AG08395 (cell line): ENCODE measurements at places on chromosomes 16 and 17.

- no peak for DNase-seq
These were observed 674.0 kb upstream of the SOX9 start for GRCh38 chr17:71446645-71447437.

DNA sequence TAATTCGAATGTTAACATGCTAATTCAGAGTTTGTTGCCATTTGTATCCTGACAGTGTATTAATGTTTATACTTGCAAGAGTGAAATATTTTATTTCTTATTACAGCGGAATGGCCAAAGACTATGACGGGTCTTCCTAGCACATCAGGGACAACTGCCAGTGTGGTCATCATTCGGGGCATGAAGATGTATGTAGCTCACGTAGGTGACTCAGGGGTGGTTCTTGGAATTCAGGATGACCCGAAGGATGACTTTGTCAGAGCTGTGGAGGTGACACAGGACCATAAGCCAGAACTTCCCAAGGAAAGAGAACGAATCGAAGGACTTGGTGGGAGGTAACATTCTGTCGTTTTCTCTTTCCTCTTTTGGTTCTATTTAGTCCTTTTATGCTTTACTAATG, 23.4 kb downstream of the PPM1D start:
- no peak for DNase-seq

- DNase-seq: no peak
These were observed 23.1 kb downstream of the PRDM7 start for GRCh38 chr16:90053902-90054500.

GRCh38 chr17:77405867-77406732, 265.3 kb downstream of the SEC14L1 start:
- no peak for DNase-seq

- peak; percentile 46 for DNase-seq
These were observed 43.4 kb upstream of the GSE1 start for GRCh38 chr16:85569615-85570212.

- DNase-seq: no peak
These were observed 227.3 kb downstream of the HAPSTR1 start for GRCh38 chr16:9318764-9319163.

GRCh38 chr17:50966163-50966666, 100.1 kb upstream of the TOB1 start:
- DNase-seq: no peak

GRCh38 chr16:87611456-87611855, 9.1 kb downstream of the JPH3 start:
- no peak for DNase-seq

DNA sequence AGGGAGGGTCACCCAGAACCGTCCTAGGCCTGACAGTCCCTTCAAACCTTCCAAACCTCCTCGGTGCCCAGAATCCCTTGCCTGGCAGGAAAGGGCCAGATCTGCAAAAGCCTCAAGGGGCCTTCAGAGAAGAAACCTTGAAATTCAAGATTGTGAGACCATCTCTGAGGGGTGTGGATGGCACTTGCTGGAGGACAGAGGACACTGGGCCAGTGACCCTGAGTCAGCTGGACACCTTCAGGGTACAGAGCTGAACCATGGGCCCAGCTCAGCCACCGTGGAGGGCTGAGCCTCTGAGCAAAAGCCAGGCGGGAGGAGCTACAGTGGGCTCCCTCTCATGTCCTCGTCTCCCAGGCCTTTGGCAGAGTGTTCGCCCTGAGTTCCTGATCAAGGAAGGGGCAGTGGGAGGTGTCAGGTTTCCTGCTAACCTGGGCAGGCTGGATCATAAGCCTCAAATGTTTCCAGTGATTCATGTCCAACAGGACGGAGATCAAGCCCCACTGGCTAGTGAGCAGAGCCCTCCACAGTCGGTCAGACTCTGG, 3.0 kb downstream of the PDILT start:
- no peak for DNase-seq

GRCh38 chr17:27485125-27485524, 28.9 kb downstream of the KSR1 start:
- DNase-seq: no peak

DNA sequence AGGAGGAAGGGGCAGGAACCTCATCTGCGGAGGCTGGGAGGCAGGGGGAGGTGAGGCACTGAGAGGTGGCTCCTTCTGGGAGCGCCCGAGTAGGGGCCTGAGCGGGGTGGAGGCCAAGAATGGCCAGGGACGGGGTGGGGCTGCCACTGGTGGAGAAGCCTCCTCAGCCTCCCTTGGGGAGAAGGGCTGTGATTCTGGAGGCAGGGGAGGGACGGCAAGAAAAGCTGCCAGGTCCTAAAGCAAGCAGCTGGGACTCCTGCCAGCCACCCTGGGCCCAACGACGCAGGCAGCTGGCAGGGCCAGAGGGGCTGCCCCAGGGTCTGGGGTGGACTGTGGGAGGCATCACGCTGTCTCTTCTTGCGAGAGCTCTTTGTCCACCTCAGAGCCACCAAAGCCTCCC, 12.7 kb upstream of the MLKL start:
- no peak for DNase-seq

- no peak for DNase-seq
These were observed 10.9 kb upstream of the KRT222 start for GRCh38 chr17:40675905-40676304.

GRCh38 chr16:54216268-54216667, 70.3 kb downstream of the IRX3 start:
- DNase-seq: no peak

GRCh38 chr17:82384730-82385481, 13.3 kb downstream of the UTS2R start:
- peak; percentile 66 for DNase-seq

DNA sequence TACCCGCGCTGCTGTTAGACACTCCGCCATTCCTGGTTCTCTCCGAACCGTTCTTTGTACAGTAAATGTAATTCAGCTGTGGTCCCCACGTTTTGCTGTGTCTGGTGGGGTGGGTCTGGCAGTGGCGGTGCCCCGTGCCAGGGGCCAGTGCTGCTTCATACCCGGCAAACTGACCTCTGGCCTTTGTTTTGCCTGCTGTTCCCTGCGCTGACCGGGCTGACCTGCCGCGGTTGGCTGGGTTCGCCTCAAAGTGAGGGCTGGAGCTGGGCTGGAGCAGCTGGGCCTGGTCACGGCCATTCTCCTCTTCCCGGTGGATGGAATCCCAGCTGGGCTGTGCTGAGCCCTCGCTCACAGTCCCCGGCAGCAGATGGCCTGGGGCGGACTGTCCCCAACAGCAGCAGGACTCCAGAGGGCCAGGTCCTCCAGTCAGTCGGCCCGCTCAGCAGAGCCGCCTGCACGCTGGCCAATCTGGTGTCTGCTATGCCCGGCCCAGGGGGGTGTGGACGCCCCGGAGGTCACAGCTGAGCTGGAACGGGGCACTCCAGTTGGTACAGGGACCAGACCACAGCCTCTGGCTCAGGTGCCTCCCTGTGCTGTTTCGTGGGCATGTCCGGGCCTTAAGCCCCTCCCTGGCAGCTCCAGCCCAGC, 1.5 kb upstream of the WFIKKN1 start:
- no peak for DNase-seq

DNA sequence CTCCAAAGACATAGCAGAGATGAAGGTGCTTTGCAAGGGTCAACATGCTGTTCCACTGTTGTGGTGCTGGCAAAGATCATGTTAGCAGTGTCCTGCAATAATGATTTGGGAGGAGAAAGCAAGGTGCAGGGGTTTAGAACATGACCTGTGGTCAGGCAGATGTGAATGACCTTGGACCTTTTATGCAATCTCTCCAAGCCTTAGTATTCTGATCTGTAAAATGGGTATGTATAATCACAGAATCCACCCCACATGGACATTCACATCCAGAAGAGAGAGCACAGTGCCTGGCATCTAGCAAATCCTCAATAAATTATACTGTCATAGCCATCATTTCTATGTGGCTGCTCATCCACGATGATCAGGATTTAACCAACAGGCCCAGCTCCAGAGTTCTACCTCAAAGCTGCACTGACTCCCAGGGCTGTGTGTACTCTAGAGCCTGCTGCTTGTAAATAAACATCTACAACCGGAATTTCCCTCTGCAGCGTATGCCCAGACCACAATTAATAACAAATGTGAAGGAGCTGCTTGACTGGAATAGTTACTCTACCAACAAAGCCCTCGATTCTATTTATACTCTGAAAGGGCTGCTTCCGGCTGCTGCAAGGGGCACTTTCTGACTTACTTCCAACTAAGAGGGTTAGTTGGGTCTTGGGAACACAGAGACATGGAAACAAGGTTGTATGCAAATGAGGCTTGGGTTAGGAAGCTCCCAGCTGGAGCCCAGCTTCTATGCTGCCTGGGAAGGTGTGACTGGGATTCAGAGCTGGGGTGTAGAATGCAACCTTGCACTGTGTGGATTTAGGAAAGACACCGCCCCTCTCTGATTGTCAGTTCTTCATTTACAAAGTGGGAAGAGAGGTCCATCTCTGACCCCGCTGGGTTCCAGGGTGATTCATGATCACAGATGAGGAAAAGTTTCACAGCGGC, 265.2 kb downstream of the XYLT1 start:
- peak; percentile 72 for DNase-seq

- DNase-seq: peak; percentile 67
These were observed 1.6 kb downstream of the AHSP start for GRCh38 chr16:31529108-31529936.

DNA sequence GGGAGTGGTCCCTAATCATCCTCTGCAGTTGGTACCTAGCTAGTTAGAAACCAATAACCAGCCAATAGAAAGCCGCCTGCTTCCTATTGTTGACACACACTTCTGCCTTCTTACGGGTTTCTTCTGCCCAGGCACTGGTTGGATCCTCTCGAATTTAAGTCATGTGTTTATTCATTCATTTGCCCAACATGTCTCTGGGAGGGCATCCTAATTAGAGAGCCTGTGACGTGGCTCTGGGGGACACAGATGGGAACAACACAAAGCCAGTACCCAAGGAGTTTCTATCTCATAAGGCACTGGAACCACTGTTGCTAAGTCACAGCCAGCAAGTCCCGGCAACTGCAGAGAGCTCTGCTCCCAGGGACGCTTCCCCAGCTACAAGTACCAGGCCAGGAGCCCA, 300.7 kb upstream of the TNRC6C start:
- DNase-seq: no peak

GRCh38 chr17:61413661-61414126, 14.1 kb downstream of the TBX2 start:
- no peak for DNase-seq

GRCh38 chr16:12719972-12720371, 83.7 kb downstream of the CPPED1 start:
- DNase-seq: no peak

GRCh38 chr17:19410875-19411620, at the start of gene RNF112:
Gene RNF112, plus strand, starts transcription at chr17:19411232. Its CDS starts 177 bp downstream, at chr17:19411409.
- peak; percentile 67 for DNase-seq

DNA sequence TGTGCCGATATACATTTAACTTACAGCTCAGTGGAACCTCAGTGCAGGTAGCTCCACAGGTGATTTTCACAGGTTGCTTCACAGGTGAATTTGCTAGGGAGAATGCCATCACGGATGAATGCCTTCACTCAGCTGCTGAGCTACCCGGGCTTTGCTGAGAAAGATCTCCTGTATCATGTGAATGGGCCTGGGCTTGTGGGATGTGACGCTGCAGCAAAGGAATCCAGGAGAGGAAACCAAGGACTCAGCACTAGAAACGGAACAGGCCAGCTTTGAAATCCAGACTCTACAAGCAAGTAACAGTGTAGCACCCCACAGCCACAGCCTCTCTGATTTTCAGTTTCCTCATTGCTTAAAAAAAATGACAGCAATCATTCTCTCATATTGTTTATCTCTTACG, 271.4 kb upstream of the MAF start:
- DNase-seq: no peak

- no peak for DNase-seq
These were observed 84.7 kb downstream of the MYO1D start for GRCh38 chr17:32792207-32792606.

- DNase-seq: no peak
These were observed 29.7 kb upstream of the NXPH3 start for GRCh38 chr17:49545806-49546545.

DNA sequence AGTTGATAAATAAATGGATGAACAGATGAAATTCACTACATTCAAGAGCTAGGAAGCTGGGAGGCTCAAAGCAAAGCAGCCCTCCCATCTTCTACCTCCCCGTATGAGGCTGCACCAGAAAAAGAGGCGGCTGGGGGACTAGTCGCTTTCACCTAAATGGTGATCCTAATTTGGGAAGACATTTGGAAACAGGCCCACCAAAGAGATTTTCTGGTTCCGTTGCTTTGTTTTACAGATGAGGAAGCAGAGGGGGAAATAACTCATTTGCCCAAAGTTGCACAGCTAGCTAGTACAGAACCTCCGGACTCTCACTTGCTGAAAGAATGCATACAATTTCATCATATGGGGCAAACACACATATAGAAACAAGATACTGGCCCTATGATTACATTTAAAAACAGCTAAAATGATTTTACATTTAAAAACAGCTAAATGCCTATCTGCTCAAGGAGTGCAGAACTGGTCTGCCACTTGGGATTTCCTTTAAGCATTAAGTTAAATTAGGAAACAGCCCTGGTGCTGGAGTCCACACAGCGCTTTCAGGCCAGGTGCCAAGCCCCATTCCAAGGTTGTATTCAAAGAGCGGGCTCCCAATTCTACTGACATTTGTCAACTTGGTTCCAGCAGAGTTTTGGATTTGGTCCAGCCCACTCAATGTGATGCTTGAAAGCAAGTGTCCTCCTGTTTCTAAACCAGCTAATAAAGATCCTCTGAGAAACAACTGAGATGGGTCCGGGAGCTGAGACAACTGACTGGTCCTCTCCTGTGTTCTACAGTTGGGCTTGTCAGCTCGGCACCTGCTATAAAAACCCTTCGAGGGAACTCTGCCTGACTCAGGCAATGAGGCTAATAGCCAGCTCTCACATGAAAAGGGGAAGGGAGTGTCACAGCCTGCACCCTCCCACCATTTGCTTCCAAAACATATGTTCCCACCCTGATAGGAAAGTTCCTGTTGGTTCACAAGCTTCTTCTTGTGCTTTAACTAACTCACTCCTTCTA, 11.7 kb downstream of the ERN1 start:
- DNase-seq: no peak

DNA sequence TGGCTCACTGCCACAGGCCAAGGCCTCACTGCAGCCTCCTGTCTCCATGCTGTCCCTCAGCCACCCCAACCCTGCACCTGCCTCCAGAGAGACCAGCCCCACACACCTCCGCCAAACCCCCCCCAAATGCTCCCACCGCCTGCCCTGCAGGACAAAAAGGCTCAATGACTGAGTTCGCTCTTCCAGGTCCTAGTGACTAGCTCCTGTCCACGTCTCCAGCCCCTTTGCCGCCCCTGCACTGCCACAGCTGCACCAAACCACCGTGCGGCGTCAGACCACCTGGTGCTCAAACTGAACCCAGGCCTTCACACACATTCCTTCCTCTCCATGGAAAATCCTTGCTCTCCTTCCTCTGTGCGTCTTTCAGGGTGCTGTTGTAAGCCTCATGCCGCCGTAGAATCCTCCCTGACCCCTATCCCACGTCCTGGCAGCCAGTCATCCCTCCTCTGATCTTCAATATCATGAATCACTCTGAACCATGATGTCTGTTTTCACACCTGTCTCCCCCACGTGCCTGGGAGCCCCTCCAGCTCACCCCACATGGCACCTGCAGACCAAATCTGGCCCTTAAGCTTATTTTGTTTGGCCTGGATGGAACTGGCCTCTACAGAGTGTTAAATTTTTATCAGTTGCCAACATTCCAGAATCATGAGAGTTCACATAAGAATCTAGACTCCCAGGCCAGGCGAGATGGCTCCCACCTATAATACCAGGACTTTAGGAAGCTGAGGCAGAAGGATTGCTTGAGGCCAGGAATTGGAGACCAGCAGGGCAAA, 4.3 kb upstream of the GSG1L start:
- DNase-seq: peak; percentile 61

- DNase-seq: peak; percentile 96
These were observed at the start of gene EXOSC6 for GRCh38 chr16:70251629-70252354. Gene EXOSC6, minus strand, starts transcription at chr16:70251940. Its CDS starts 40 bp downstream, at chr16:70251900.

- DNase-seq: no peak
These were observed 529 bp upstream of the ASPA start for GRCh38 chr17:3475251-3475685.

- DNase-seq: peak; percentile 7
These were observed 393.1 kb upstream of the ASIC2 start for GRCh38 chr17:33686171-33686570.
